ENCODE measurements at places on chromosomes 1 and 21. TPM values are rescaled to one million over a fixed set of nuclear protein-coding genes. Genes with fewer than 3 reads are reported as not detected.

ZNF593OS gene
- total RNA-seq = not detected

MINDY1 gene
- total RNA-seq = 8.5 TPM

GFI1 gene
- under 0.01 TPM for total RNA-seq

GJA9 gene
- total RNA-seq = not detected

PTGS2 gene
- 38.2 TPM for total RNA-seq

CACHD1 gene
- 2.7 TPM for total RNA-seq

TTC22 gene
- total RNA-seq = not detected

RBM11 gene
- 0.85 TPM for total RNA-seq

RAP1GAP gene
- total RNA-seq = 0.56 TPM

CAPN9 gene
- not detected for total RNA-seq

MFAP2 gene
- 4.6 TPM for total RNA-seq

AMY1B gene
- total RNA-seq = not detected

C1orf87 gene
- not detected for total RNA-seq

KLHDC8A gene
- not detected for total RNA-seq

NPHS2 gene
- total RNA-seq = not detected

PHLDA3 gene
- 69.0 TPM for total RNA-seq

SEMA4A gene
- total RNA-seq = 0.19 TPM

NR1I3 gene
- total RNA-seq = not detected

PYHIN1 gene
- total RNA-seq = not detected

SHISA4 gene
- total RNA-seq = 18.0 TPM

CD1D gene
- under 0.01 TPM for total RNA-seq

CELA3B gene
- not detected for total RNA-seq

WDR47 gene
- 16.6 TPM for total RNA-seq

PAQR6 gene
- 0.19 TPM for total RNA-seq

KCNJ15 gene
- 0.38 TPM for total RNA-seq

NUP210L gene
- 0.28 TPM for total RNA-seq

LCE1F gene
- not detected for total RNA-seq
